ENCODE measurements at places on chromosomes 3 and 15.

DNA sequence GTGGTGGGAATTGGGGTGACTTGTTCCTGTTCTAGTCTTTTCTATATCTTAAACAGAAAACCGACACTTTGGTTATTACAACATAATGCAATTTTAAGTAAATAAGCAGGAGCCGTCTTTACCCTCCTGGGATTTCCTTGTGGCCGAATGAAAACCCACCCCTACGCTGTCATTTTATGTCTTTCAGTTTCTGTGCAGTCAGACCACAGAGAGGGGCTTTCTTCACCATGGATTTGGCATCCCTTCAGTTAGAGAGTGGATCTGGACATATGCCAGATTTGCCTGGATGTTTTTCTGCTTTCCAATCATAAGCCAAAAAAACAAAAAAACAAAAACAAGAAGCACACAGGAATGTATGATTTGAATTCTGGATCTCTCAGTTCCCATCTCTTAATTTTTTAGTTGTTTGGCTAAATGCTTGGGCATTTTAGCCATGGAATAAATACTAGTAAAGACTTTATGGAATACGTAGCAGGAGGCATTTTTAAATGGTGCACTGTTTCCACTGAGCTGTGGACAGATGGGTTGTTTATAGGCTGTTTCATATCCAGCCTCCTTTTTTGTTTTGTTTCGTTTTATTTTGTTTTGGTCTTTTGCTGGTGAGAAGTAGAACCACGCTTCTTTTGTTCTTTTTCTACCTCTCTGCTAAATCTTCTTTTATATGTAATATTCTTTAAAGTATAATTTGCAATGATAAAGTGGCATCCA is 272.9 kb downstream of the FEZF2 start:
- no peak for DNase-seq

DNA sequence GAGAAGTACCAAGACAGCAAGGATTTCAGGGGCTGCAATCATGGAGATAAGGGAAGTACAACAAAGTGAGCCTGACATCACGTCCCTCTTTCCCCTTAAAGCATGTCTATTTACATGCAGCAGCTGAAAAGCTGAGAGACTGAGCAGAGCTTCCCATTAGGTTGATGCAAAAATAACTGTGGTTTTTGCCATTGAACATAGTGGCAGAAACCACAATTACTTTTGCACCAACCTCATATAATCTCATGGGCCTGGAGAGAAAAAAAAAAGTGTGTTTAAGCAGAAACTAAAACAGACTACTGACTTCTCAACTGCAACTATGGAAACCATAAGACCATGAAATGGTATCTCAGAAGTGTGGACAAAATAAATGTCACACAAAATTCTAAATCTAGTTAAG is 48.3 kb downstream of the CCDC12 start:
- no peak for DNase-seq

- no peak for DNase-seq
Observed at GRCh38 chr3:161323926-161324621, 47.2 kb downstream of the SPTSSB start.

- no peak for DNase-seq
Observed at GRCh38 chr3:14791343-14791945, 27.3 kb upstream of the FGD5 start.

DNA sequence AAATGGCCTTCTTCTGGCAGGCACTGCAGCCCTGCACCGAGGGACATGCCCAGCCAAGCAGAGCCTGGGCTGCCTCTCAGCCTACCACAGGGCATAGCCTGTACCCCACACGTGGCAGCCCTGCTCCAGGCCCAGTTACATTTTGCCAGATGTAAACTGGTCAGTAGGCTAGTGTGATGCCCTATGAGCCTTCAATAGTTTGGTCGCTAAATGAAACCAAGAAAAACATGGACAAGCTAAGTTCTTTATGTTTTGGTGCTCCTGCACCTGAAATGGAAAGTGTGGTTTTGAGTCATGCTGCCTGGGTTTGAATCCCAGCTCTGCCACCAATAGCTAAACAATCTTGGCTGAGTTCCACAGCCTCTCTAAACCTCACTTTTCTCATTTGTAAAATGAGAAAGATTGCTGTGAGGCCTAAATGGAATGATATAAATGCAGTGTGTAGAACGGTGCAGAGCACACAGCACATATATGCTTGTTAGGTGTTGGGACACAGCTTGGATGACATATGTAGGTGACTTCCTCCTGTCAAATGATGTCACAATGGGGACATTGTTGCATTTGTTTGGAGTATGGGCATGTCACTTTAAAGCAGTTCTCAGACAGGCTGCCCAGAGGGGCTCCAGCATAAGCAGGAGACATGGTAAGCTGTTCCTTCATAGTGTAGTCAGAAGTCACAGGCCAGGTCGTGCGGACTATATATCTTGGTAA is 57.4 kb downstream of the ZBTB38 start:
- no peak for DNase-seq

GRCh38 chr3:70501561-70501960 is 189.1 kb upstream of the MDFIC2 start:
- no peak for DNase-seq

DNA sequence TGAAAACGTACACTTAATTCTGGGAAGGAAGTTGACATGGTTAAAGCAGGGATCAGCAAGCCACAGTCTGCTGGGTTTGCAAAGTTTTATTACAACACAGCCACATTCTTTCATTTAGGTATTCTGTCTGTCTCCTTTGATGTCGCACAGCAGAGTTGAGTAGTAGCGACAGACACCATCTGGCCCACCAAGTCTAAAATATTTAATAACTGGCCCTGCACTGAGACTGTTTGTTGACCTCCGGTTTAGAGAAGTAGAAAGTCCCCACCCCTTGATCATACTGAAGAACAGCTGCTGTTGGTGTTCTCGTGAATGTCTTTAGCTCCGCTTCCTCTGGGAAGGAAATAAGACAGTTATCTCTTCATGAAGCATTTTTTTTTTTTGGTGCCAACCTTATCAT is 66.2 kb downstream of the MCTP2 start:
- DNase-seq, result no peak

GRCh38 chr3:194306771-194307640 is 44.1 kb downstream of the CPN2 start:
- DNase-seq, result no peak

- DNase-seq, result no peak
Observed at GRCh38 chr3:129052675-129053074, 7.9 kb upstream of the GP9 start.

Data from frontal cortex (tissue), 4 donors.